ENCODE measurements at places on chromosomes 13 and 19.

- DNase-seq, result no peak
Observed at GRCh38 chr19:51181913-51182419, 39.9 kb downstream of the SIGLEC7 start.

DNA sequence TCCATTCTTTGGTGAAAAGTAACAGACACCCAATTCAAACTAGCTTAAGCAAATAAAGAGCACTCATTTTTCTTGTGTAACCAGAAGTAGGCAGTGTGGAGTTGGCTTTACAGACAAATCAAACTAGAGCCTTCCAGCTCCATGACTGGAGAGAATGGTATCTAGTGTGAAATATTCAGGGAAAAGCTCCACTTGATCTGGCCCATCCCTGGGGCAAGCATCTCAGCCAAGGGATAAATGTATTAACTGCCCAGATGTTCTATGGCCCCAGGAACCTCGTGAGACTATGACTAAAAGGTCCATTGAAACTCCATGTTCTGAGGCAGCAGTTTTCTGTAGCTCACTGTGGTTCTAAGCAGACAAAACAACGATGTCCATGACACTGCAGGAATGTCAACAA is 49.9 kb downstream of the TBC1D4 start:
- DNase-seq, result no peak

DNA sequence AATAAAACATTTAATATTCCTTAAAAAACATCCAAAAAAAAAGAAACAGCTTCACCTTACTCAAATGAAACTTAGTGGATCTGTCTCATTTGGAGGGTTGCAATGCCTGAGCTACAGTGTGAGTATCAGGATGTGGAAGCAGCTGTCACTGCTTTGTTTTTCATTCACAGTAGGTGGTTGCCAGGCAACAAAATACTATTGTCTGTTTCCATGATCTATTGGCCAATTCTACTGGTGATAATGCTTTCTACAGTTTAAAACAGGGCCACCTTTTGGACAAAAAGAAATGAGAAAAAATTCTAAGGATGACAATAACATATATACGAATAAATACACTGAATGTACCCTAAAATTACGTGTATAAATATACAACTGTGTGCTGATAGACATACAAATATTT is 3.0 kb downstream of the ENOX1 start:
- DNase-seq, result no peak

- no peak for DNase-seq
Observed at GRCh38 chr13:96958286-96958891, 35.9 kb downstream of the OXGR1 start.

DNA sequence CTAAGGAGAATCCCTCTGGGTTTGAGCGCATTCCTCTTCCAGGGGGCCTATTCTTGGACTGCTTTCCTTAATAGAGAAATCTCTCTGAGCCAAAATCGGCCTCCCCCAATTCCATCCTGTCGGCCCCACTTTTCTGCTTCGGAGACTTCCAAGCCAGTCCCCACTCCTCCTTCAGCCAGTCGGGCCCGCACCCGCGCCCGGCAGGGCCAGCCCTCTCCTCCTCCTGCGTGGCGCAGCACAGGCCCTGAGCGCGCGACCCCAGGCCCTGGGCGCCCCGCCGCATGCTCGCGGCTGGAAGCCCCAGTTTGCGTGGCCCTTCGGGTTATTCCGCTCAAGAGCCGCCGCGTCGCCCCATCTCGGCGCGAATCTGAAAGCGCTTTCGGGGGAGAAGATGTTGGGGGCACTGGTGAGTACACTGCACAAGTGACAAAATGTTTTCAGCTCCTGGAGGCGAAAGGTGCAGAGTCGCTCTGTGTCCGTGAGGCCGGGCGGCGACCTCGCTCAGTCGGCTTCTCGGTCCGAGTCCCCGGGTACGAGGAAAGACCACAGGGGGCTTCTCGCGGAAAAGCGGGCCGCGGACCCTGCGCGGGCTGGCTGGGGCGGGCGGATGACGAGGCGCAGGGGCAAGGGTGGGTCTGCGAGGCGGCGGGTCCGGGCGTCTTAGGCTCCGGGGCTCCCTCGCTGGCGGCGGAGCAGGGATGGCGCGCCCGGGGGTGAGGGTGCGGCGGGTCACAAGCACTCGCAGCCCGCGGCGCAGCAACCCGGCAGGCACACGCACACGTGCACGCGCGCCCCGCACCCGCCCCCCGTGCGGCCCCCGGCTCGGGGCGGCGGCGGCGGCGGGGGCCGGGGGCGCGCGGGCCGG is at the start of gene IL17D:
Gene IL17D (plus strand): TSS at position 785 of the 865 bp plus-strand sequence. CDS start 303 bp downstream, outside the sequence.
- no peak for DNase-seq

DNA sequence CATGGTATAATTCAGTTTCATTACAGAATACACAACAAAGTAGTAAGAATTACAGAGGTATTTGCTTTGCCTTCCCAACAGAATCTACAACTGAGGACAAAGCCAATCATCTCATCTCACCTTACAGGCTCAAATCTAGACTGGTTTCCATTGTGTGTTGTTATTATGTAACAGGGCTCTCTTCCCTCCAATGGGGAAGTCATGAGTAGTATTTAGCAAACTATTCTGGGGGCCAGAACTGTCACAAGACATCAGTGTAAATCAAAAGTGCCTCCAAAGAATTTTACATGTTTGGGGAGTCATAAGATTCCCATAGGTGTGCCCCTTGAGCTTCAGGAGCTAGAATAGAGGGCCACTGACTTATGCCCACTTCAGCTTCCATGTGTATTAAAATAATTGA is 187.0 kb upstream of the EDNRB start:
- no peak for DNase-seq

DNA sequence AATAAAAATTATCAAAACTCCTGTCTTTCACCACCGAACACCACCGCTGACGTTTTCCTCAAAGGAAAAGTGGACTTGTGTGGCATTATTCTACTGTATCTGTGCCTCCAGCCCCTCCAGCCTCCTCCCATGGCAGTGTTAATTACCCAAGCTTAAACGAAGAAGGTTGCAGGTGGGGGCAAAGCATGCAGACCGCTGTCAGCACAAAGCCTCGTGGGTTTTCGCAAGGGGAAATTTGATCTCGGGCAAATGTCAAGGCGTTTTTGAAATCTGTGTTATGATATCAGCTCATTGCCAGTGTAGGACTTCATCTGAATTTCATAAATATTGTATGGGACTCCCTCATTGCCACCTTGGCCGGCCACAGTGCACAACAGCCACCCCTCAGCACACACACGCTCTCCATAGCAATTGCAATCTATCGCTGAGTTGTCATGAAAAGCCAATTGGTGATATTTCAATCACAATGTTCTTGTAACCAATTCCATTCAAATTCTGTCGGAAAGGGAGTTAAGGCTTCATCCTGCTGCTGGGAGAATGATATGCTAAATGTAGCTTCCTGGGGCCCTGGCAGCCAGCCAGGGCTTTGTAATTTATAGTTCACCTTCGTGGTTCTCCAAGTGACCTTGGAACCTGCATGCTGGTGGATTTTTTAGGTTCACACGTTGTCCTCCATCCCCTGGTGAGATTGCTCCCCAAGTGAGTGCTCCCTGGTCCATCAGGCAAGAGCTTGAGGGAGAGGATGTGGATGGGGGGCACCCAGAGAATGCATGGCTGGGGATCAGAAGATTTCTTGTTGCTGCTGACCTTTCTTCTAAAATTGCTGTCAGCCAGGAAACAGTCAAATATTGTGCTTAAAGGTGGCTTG is 16.6 kb downstream of the CHST8 start:
- DNase-seq, result no peak

- no peak for DNase-seq
Observed at GRCh38 chr19:30630289-30631032, 258.3 kb downstream of the ZNF536 start.
